Endothelial cell (in vitro differentiated cells): ENCODE measurements at places on chromosomes 16 and 17. TPM values are rescaled to one million over a fixed set of nuclear protein-coding genes. Genes with fewer than 3 reads are reported as not detected.

- H3K36me3 ChIP-seq = no peaks in the 10 kb centered on the region
- no peak for DNase-seq
- no peaks in the 10 kb centered on the region for H3K27me3 ChIP-seq
- H3K27ac ChIP-seq = no peak overlapping the region
Observed at GRCh38 chr16:78298986-78299385, 199.5 kb downstream of the WWOX start.

- peak overlapping the region; percentile 42 for H3K27ac ChIP-seq
- H3K27me3 ChIP-seq = peaks cover 11% of the 10 kb centered on the region
- peaks cover 23% of the 10 kb centered on the region for H3K4me1 ChIP-seq
Observed at GRCh38 chr16:27312580-27313421, 973 bp upstream of the IL4R start.

DNA sequence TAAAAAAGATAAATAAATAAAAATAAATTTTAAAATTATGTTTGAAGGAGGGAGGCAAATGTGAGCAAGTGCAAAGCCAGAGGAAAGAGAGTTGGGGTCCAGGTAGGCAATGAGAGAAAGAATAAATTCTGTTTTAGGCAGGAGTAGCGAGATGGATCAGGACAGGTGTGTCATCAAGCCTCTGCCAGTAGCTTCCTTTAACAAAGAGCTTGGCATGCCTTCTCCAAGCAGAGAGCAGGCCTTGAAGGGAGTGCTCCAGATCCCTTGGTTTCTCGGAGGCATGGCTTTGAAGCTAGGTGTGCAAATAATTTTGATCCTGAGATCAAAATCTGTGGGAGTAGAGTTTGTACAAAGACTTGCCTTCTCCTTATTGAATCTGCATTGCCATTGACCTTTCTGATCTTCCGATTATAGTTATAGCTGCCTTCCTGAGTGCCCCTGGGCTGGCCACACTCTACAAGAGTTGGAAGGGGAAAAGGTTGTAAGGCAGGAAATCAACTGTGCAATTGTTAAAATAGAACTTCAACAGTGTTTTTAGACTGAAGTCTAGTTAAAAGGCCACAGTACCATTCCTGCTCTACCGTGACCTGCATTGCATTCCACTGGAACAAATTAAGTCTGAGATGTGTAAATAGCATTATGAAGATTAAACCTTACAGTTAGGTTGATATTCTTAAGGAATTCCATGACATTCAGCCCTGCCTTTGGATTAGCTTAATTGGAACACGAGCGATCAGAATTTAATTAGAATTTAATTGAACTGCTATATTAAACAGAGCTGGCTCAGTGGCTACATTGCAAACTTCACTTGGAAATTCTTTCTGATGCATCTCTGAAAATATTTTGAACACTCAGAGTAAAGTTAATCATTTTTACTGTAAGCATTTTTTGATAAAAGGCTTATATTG, 33.7 kb downstream of the IQCK start:
- H3K4me1 ChIP-seq = peaks cover 42% of the 10 kb centered on the region
- H3K27me3 ChIP-seq = no peaks in the 10 kb centered on the region
- no peaks in the 10 kb centered on the region for H3K36me3 ChIP-seq
- H3K4me3 ChIP-seq = no peak overlapping the region
- DNase-seq = no peak

DNA sequence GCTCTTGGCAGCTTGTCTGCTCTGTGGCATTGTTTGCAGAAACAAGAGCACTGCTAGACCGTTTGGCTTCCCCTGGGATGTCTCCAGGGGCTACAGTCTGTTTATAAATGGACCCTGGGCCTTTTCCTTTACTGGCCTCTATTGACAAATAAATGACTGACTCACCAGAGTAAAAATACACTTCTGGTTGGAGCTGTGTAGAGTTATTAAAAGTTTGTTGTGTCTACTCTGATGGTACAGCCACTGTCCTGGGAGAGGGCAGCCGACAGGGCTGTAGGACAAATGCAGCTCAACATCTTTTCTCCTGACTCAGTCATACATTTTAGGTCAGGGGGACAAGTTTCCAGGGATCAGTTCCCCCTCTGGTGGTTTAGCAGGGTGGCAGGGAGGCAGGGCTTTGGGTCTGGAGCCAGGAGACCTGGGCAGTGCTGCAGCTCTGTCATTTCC, 30.0 kb downstream of the FOXL1 start:
- no peaks in the 10 kb centered on the region for H3K27me3 ChIP-seq
- H3K4me1 ChIP-seq = peaks cover 4% of the 10 kb centered on the region
- no peaks in the 10 kb centered on the region for H3K36me3 ChIP-seq
- no peak overlapping the region for H3K4me3 ChIP-seq
- no peak for DNase-seq
- H3K27ac ChIP-seq = no peak overlapping the region

GRCh38 chr17:50026837-50027171, 29.1 kb upstream of the ITGA3 start:
- peaks cover 7% of the 10 kb centered on the region for H3K27me3 ChIP-seq
- H3K4me3 ChIP-seq = no peak overlapping the region
- H3K27ac ChIP-seq = no peak overlapping the region
- DNase-seq = peak; percentile 93
- peaks cover 20% of the 10 kb centered on the region for H3K4me1 ChIP-seq

DNA sequence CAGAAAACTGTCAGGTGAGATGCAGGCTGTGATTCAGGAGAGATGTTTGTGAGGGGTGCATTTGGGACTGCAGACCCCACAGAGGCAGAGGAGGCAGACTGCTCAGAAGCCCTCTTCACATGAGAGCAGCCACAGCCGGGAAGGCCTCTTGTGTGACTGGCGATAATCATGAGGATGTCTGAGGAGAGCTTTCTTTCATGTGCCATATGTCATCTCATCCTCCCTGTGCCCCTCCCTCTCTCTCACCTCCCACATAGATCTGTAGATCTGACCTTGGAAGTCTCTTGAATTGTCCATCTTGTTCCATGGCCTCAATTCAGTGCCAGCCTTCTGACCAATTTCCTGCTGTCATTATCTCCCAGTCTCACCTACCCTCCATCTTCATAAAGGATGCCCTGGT, 50.5 kb downstream of the EPN2 start:
- no peak for DNase-seq
- H3K27ac ChIP-seq = no peak overlapping the region
- H3K27me3 ChIP-seq = peaks cover 13% of the 10 kb centered on the region
- H3K4me3 ChIP-seq = no peak overlapping the region

DNA sequence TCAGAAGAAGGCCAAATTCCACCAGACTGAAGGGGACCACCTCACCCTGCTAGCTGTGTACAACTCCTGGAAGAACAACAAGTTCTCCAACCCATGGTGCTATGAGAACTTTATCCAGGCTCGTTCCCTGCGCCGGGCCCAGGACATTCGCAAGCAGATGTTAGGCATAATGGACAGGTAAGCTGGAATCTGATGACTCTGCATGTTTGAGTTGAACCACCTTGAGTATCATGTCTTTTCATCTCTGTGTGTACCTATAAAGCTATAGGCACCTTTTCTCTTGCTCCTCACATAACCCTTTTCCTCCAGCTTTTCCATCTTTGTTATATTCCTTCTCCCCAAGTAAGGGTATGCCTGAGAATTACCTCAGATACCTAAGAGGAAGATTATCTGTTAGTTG, 24.8 kb downstream of the ETV4 start:
- H3K4me3 ChIP-seq = no peak overlapping the region
- peaks cover 22% of the 10 kb centered on the region for H3K4me1 ChIP-seq
- H3K27me3 ChIP-seq = no peaks in the 10 kb centered on the region
- H3K27ac ChIP-seq = no peak overlapping the region
- DNase-seq = no peak
- peaks cover 26% of the 10 kb centered on the region for H3K36me3 ChIP-seq

DNA sequence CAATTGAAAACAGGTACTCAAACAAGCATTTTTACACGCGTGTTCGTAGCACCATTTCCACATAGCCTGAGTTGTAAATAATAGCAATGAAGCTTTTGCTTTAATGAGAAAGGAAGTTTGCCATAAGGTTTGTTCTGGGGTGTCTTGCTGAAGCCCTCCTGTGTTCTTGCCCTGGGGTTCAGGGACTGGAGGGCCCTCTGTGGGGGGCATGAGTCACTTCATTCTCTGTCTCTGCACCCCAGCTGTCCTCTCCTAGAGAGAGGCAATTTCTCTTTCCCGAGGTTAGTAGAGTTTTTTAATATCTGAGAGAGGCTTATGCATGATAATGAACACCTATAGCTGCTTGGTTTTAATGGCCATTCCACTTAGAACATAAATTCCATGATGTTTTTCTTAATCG, 9.6 kb downstream of the AFMID start:
- no peaks in the 10 kb centered on the region for H3K27me3 ChIP-seq
- no peak overlapping the region for H3K27ac ChIP-seq
- no peak for DNase-seq
- H3K4me3 ChIP-seq = no peak overlapping the region
- H3K4me1 ChIP-seq = no peaks in the 10 kb centered on the region

- H3K4me3 ChIP-seq = no peak overlapping the region
- H3K27ac ChIP-seq = no peak overlapping the region
- no peak for DNase-seq
- no peaks in the 10 kb centered on the region for H3K36me3 ChIP-seq
- no peaks in the 10 kb centered on the region for H3K27me3 ChIP-seq
Observed at GRCh38 chr16:24273508-24274182, 17.5 kb downstream of the CACNG3 start.

The SYT17 gene
- 16.4 TPM for total RNA-seq

The CACNG3 gene
- total RNA-seq = not detected

The NUPR1 gene
- not detected for total RNA-seq
